ENCODE measurements at places on chromosomes 5 and 9. TPM values are rescaled to one million over a fixed set of nuclear protein-coding genes. Genes with fewer than 3 reads are reported as not detected.
A peak's percentile ranks its signal among the peaks of the same experiment; 100 is the strongest.

Gene GPR21
- total RNA-seq = not detected

Gene GPRIN1
- total RNA-seq = 9.7 TPM

Gene CDC25C
- 2.8 TPM for total RNA-seq

Gene DNAI1
- not detected for total RNA-seq

Gene F2RL2
- total RNA-seq = 0.96 TPM

Gene JAKMIP2
- 0.37 TPM for total RNA-seq

DNA sequence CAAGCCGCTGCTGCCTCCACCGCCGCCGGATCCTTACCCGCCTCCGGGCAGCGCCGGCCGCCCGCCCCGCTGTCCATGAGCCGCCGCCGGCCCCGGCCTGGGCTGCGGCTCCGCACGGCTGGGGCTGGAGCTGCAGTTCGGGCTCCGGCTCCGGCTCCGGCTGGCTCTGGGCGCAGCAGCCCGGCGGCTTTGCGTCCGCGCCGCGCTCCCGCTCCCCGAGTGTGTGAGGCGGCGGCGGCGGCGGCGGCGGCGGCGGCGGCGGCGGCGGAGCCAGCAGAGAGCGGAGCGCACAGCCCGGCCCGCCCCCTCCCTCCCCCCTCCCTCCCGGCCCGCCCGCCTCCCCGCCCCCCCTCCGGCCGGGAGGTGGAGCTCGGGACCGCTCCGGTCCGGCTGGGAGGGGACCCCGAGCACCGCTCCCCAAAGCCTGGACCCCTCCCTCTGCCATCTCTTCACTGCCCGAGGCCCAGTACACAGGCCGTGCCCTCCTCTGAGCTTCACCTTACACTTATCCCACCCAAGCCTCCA is at the start of gene PCDH1:
TSS of gene PCDH1 (minus strand) at position 225 of the 525 bp plus-strand sequence. CDS start at position 77, 148 bp downstream.
- H3K27me3 ChIP-seq = peaks cover 55% of the 10 kb centered on the region
- H3K4me3 ChIP-seq = peak within 1 kb of the TSS; percentile 86
- peak; percentile 54 for DNase-seq
- peak within 1 kb of the TSS; percentile 88 for H3K27ac ChIP-seq
- H3K4me1 ChIP-seq = peaks cover 18% of the 10 kb centered on the region
- H3K36me3 ChIP-seq = no peaks in the 10 kb centered on the region

GRCh38 chr9:83410701-83411100 is 127.5 kb downstream of the FRMD3 start:
- H3K4me3 ChIP-seq = no peak overlapping the region
- H3K27ac ChIP-seq = no peak overlapping the region
- no peaks in the 10 kb centered on the region for H3K27me3 ChIP-seq
- H3K36me3 ChIP-seq = no peaks in the 10 kb centered on the region
- DNase-seq = no peak

DNA sequence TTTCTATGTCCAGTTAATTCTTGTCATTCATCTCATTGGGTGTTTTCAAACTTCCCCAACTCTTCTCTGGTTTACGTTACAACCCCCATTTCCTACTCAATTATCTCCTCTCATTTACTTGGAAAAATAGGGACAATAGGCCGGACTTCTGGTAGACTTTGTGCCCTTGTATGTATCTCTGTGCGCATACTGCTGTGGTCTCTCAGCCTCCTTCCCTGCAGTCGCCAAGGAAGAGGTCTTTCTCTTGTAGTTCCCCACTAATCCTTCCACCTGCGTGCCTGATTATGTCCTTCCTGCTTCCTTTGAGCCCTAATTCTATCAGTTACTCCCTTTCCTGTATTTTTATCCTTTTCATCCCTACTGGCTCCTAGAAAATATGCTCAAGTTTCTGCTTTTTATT is 176.3 kb downstream of the GDNF start:
- H3K36me3 ChIP-seq = no peaks in the 10 kb centered on the region
- peaks cover 8% of the 10 kb centered on the region for H3K4me1 ChIP-seq
- H3K4me3 ChIP-seq = no peak overlapping the region
- H3K27me3 ChIP-seq = no peaks in the 10 kb centered on the region
- no peak for DNase-seq

- H3K36me3 ChIP-seq = no peaks in the 10 kb centered on the region
- no peak overlapping the region for H3K27ac ChIP-seq
- DNase-seq = no peak
- no peaks in the 10 kb centered on the region for H3K27me3 ChIP-seq
- H3K4me1 ChIP-seq = no peaks in the 10 kb centered on the region
- H3K4me3 ChIP-seq = no peak overlapping the region
Measured at GRCh38 chr5:125323613-125324012, 577.2 kb upstream of the ZNF608 start.

DNA sequence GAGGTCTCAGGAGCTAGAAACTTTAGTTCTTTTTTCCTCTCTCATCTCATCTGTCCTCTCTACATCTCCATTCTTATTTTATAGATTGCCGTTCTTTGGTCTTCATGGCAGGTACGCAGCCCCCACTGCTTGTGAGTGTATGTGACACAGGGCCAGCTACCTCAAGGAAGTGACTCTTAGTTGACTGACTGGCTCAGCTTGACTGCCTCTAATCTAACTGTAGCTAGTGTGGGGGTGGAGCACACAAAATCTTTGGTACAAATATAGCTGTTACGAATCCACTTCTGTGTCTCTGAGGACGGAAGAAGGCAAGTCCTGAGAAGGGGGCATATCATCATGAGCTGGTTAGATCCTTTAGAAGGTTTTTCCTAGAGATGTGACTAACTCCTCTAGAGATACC is 19.8 kb upstream of the SPTAN1 start:
- H3K4me1 ChIP-seq = no peaks in the 10 kb centered on the region
- H3K36me3 ChIP-seq = no peaks in the 10 kb centered on the region
- no peaks in the 10 kb centered on the region for H3K27me3 ChIP-seq
- no peak for DNase-seq
- no peak overlapping the region for H3K27ac ChIP-seq

DNA sequence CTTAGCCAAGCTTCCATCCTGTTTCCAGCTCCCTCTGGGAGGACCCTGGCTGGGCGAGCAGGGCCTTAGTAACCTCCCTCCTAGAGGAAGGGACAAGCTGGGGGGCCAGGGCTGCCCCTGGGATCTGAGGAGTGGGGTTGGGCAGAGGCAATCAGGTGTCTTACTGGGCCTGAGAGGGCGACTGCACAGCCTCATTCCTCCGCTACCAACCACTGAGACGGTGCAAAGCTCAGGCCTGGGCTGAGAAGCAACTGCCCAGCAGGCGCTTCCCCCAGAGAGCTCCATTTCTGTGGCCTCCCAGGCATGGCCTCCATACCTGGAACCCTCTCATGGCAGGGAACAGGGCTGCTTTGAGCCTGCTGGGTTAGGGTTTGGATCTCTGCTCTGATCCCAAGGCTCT is 18.8 kb upstream of the GFPT2 start:
- no peaks in the 10 kb centered on the region for H3K36me3 ChIP-seq
- H3K4me1 ChIP-seq = no peaks in the 10 kb centered on the region
- no peak overlapping the region for H3K27ac ChIP-seq
- no peak overlapping the region for H3K4me3 ChIP-seq
- no peak for DNase-seq

- no peak overlapping the region for H3K4me3 ChIP-seq
- H3K27ac ChIP-seq = no peak overlapping the region
- H3K27me3 ChIP-seq = no peaks in the 10 kb centered on the region
- H3K36me3 ChIP-seq = no peaks in the 10 kb centered on the region
Measured at GRCh38 chr9:26566141-26566540, 326.5 kb downstream of the CAAP1 start.
